ENCODE measurements at places on chromosomes 16 and 17.

GRCh38 chr16:4801962-4802658, at the start of gene ROGDI:
TSS of gene ROGDI (minus strand) at chr16:4802633. CDS start at chr16:4802571, 62 bp downstream.
- DNase-seq = no peak

GRCh38 chr17:45332989-45333701, 16.3 kb upstream of the MAP3K14 start:
- no peak for DNase-seq

- no peak for DNase-seq
Measured at GRCh38 chr17:573036-573435, 141.6 kb downstream of the VPS53 start.

DNA sequence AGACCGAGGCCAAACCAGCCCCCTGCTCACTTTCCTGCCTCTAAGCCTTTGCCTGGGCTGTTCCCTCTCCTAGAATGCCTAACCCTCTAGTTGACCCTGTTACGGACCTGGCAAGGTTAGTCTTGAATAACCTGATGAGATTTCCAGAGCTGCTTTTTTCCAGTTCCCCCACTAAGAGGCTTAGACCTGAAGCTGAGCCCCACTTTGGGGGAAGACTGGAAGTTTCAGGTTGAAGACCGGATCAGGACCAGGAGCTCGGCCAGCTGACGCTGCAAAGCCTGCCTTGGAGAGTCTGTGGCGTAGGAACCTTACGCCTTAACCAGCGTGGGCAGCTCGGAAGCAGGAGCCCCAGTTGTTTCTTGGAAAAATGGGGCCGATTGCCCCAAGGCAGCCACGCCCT, 129.8 kb downstream of the OR1D5 start:
- no peak for DNase-seq

- DNase-seq = no peak
Measured at GRCh38 chr17:15947976-15948752, 3.2 kb downstream of the ADORA2B start.

DNA sequence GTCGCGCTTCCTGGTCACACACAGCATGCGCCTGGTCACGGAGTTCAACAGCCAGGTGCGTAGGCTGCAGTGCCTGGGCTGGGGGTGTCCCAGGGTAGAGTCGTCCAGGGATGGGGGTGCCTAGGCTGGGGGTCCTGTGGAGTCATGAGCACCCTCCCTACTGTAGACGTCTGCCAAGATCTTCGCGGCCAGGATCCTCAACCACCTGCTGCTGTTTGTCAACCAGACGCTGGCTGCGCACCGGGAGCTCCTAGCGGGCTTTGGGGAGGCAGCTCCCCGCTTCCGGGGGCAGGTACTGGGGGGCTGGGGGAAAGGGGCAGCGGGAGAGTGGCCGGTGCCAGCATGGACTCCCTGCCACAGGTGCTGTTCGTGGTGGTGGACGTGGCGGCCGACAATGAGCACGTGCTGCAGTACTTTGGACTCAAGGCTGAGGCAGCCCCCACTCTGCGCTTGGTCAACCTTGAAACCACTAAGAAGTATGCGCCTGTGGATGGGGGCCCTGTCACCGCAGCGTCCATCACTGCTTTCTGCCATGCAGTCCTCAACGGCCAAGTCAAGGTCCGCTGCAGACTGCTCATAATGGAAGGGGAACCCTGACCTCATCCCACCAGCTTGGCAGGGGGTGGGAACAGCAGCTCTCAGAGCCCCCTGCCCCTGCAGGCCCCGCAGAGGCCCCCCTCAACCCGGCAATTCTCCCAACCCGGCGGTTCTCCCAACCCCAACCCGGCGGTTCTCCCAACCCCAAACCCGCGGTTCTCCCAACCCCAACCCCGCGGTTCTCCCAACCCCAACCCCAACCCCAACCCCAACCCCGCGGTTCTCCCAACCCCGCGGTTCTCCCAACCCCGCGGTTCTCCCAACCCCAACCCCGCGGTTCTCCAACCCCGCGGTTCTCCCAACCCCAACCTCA, 2.4 kb downstream of the PDIA2 start:
- no peak for DNase-seq

- no peak for DNase-seq
Measured at GRCh38 chr16:28556914-28557320, 3.2 kb downstream of the SGF29 start.

GRCh38 chr17:41540921-41541625, 13.0 kb upstream of the KRT19 start:
- DNase-seq = no peak

DNA sequence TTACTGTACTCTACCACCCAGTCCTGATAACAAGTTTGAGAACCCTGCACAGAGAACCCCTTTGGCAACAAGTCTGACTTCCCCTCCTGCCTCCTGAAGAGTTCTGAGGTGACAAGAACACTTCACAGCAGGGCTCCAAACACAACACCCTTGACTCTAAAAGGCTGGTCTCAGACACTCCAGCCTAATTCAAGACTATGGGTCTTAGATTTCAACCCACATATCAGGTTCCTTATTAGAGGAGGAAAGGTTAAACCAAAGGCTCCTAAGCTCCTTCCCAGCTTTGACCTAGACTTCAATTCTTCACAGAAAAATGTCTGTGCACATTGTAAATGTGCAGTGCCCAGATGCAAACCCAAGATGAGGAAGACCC, 23.0 kb downstream of the RANBP10 start:
- no peak for DNase-seq

- no peak for DNase-seq
Measured at GRCh38 chr16:3112881-3113574, 642 bp downstream of the ZNF205 start.

GRCh38 chr16:57621521-57622271, 6.7 kb upstream of the ADGRG1 start:
- DNase-seq = no peak

- no peak for DNase-seq
Measured at GRCh38 chr16:22814711-22815105, 746 bp downstream of the HS3ST2 start.

Measured in cortex of kidney (tissue), 1 donor.